A172 (cell line): ENCODE measurements at places on chromosomes 6 and 20.

GRCh38 chr20:47677635-47678453 lies 107.4 kb downstream of the SULF2 start:
- DNase-seq, result peak; percentile 59

DNA sequence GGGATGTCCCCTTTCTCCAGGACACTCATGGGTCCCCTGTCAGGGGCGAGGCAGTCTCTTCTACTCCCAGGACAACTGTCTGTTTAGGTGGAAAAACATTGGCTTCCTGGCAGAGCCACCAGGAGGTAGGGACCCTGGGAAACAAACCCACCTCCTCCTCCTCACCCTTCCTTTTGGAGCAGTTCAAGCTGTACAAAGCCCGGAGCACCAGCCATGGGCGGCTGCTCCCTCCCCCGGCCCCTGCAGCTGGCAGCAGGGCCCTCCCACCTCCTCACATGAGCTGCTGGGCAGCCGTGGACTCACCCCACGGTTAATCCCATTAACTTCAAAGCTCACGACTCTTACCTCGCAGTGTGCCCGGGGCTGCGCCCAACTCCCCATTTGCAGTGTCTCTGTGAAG lies 48.6 kb downstream of the CDH4 start:
- no peak for DNase-seq

- DNase-seq, result peak; percentile 92
These were observed 31.0 kb upstream of the PCMTD2 start for GRCh38 chr20:64224351-64225170.

DNA sequence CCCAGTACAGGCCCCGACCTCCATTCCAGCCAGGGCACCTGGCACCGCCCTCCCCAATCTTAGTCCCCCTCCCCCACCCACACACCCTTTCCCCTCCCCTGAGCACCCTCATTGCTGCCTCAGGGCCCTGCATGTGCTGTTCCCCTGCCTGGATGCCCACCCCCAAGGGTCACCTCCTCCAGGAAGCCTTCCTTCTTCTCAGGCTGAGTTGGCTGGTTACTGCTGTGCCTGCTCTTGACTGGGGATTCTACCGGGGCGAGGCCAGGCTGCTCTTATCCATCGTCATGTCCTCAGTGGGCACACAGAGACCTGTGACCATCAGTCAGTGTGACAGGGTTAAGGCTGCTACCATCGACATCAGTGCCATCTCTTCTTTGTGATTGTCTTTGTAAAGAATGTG lies 23.6 kb downstream of the BHLHE23 start:
- DNase-seq, result no peak

- no peak for DNase-seq
These were observed 67.8 kb upstream of the FAM83B start for GRCh38 chr6:54778731-54779130.

GRCh38 chr6:93123585-93123984 lies 295.8 kb downstream of the EPHA7 start:
- no peak for DNase-seq

GRCh38 chr6:24766680-24767462 lies 7.9 kb upstream of the GMNN start:
- peak; percentile 18 for DNase-seq

- no peak for DNase-seq
These were observed 647.9 kb upstream of the AGPAT4 start for GRCh38 chr6:161921602-161922395.

- DNase-seq, result peak; percentile 88
These were observed 9.3 kb upstream of the ID1 start for GRCh38 chr20:31595654-31596411.

GRCh38 chr6:36116943-36117342 lies 13.4 kb upstream of the MAPK13 start:
- no peak for DNase-seq

GRCh38 chr20:37081717-37082289 lies 14.0 kb downstream of the RBL1 start:
- DNase-seq, result no peak

DNA sequence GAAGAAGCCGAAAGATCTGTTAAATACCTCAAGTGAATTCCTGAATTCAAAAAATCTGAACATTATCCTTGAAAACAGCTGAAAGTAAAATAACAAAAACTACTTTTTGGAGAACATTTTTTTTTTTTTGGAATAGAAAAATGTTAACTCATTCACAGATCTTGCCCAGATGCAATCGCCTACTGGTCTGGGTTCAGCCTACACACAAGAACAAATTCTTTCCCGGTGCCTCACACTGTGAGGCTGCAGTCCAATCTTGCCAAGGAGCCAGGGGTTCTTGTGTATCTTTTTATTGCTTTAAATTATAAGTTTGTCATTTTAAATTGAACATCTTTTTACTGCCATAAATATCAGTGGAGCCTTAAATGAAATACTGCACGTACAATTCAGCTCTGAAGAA lies 41.2 kb upstream of the TMEM200A start:
- peak; percentile 30 for DNase-seq

GRCh38 chr6:69980624-69981023 lies 114.3 kb downstream of the COL19A1 start:
- DNase-seq, result no peak

- DNase-seq, result no peak
These were observed 96.0 kb downstream of the INSM1 start for GRCh38 chr20:20463933-20464374.

- no peak for DNase-seq
These were observed 13.9 kb downstream of the NT5E start for GRCh38 chr6:85463621-85464259.

GRCh38 chr6:159074876-159075275 lies 30.1 kb upstream of the TAGAP start:
- no peak for DNase-seq

DNA sequence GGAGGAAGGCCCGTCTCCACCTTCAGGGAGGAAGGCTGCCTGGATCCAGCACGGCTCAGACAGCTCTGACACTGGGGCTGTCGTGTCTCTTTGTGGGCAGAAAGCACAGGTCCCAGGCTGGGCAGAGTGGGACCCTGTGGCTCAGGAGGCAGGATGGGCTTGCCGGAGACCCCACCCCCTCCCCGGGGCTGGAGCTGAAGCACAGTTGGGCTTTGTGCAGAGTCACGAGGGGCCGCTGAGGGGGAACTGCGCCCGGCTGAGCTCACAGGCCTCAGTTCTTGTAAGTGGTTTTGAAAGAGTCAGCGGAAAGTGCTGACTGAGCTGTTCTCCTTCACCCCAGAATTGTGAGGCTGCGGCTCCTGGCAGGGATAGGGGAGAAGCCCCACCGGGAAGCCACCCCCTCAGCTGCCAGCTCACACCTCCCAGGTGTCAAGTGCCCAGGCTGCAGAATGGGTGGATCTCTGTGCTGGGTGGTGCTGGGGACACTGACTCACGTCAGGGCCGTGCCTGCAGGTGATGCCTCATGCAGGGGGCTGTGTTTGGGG lies 145.5 kb upstream of the RNF24 start:
- no peak for DNase-seq

DNA sequence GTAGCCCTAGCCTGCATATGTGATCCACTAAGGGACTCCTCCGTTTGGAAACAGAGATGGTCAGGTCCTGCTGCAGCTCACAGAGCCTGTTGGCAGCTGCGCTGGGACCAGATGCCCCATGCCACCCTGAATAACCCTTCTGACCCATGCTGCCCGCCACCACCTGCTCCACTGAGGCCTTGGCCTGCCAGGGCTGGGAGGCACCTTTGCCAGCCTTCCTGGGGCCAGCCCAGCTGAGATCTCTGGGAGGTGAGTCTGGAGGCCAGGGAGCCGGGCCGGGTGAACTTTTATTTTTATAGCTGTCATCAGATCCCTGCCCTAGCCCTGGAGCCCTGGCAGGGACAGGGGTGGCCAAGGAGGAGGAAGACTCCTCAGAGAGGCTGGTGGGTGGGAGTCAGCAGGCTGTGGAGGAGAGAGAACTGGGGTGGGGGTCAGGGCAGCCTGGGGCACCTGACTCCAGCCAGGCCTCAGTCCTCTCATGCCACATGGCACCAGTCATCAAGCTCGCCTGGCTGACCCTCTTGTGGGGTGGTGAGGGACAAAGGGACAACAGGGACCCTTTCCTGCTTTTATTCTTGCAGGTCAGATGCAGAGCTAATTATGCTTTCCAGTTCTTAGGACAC lies 10.0 kb downstream of the CEBPB start:
- no peak for DNase-seq

- DNase-seq, result peak; percentile 36
These were observed 36.9 kb downstream of the UTRN start for GRCh38 chr6:144321839-144322591.

GRCh38 chr20:32233286-32233685 lies 25.6 kb downstream of the POFUT1 start:
- no peak for DNase-seq

GRCh38 chr20:53707371-53708055 lies 113.9 kb upstream of the ZNF217 start:
- DNase-seq, result peak; percentile 53

- no peak for DNase-seq
These were observed 36.7 kb downstream of the LAMA2 start for GRCh38 chr6:128919412-128920180.

DNA sequence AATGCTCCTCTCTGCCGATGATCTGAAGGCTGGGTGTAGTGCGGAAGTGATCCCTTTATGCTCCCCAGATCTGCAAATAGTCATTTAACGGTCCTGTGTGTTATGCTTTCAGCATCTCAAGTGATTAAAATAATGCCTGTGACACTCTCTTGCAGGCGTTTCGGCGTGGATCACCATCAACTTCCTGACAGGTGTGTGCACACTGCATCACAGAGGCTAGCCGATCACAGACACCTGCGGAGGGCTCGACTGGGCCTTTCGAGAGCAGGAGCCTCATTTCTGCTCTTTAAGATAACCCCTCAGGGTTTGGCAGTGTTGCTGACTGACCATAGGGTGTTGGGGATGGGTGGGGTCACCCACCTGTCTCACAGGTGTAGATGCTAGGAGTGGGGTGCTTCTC lies 20.0 kb downstream of the ENTPD6 start:
- DNase-seq, result no peak

DNA sequence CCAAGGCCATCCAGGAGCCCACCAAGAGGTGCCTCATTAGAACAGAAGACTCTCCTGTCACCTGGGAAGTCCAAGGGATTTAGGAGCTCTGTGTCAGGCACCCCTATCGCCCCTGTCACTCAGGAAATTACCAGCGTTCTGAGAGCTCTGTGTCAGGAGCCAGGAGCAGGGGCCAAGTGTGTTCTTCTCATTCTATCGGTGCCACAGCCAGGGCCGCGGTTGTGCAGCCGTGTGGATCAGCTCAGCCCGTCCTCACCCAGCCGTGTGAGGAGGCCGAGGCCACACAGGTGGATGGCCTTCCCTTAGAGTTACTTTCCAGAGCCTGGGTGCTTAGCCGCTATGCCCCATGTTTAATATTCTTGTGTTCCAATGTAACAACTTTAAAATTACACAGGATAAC lies 9.8 kb downstream of the MTG2 start:
- no peak for DNase-seq

- peak; percentile 88 for DNase-seq
These were observed 65.2 kb downstream of the THBS2 start for GRCh38 chr6:169188475-169188874.

DNA sequence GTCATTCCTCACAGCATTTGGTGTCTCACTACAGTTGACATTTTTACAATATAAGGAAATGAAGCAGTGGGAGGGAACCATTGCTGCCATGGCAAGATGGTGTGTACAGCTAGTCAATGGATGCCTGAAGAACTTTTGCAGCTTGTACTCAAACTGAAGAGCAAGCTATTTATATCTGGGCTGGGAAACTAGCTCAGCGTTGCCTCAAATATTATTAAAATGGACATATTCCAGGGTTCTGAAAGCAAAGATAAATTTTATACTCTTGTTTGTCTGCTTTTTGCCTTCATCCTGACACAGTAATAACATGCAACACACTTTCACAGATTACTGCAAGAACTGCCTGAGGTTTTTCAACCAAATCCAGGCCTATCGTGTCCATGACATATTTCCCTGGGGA lies 156.4 kb upstream of the COL21A1 start:
- no peak for DNase-seq

DNA sequence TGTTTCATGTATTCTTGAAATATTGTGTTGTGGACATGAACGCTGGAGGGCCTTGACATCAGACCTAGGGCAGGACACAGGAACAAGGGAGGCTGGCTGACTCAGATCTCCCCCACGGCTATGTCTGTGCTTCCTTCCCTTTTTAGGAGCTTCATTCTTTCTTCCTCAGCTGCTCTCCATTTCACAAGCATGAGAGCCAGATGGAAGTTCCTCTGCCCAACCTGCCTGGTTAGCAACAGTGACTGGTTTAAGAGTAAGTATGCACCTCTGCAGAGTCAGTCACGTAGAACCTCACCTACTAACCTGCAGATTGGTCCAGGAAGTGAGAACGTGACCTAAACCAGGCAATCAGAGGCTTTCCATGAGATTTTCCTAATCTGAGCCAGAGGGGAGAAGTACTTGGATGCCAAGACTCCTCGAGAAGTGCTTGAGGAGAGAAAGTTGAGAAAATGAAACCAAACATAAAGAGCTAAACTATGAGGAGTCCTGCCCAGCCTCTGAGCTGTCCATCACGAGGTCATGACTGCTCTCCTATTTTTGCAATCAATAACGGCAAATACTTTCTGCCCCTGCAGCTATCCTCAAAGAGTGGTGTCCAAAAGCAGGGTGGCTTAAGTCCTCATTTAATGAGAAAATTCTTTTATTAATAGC lies 465.2 kb upstream of the CITED2 start:
- DNase-seq, result no peak

GRCh38 chr20:32356622-32357374 lies 1.3 kb upstream of the ASXL1 start:
- DNase-seq, result no peak

GRCh38 chr6:169052462-169052861 lies 201.2 kb downstream of the THBS2 start:
- no peak for DNase-seq

GRCh38 chr6:109296452-109296851 lies 85.8 kb downstream of the CD164 start:
- no peak for DNase-seq

- peak; percentile 6 for DNase-seq
These were observed 46.9 kb upstream of the SMIM29 start for GRCh38 chr6:34295721-34296120.

GRCh38 chr20:62518911-62519310 lies 43.1 kb upstream of the GATA5 start:
- no peak for DNase-seq

- DNase-seq, result peak; percentile 72
These were observed 68.4 kb upstream of the NOX3 start for GRCh38 chr6:155523821-155524651.

DNA sequence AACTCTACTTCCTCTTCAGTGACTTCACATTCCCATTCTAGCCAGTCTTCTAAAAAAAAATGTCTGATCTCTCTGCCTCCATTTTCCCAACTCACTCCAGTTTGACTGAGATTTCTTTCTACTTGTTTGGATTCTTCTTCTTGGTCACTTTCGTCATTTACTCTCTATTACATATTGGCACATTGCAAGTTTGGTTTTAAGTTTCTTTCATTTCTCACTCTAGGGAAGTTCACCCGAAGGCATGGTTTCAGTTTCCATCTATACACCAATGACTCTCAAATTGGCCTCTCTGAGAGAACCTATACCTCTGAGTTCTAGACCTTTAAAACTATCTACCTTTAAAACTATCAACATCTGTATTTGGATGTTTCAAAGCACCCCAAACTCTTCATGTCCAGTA lies 51.3 kb downstream of the CD109 start:
- no peak for DNase-seq
